ENCODE measurements at places on chromosomes 5 and 9.

- H3K27ac ChIP-seq: no peak overlapping the region
- H3K27me3 ChIP-seq: no peaks in the 10 kb centered on the region
- H3K4me3 ChIP-seq: peak overlapping the region; percentile 88
- peak; percentile 56 for DNase-seq
- no peaks in the 10 kb centered on the region for H3K36me3 ChIP-seq
Measured at GRCh38 chr9:123929177-123929869, 603 bp downstream of the DENND1A start.

DNA sequence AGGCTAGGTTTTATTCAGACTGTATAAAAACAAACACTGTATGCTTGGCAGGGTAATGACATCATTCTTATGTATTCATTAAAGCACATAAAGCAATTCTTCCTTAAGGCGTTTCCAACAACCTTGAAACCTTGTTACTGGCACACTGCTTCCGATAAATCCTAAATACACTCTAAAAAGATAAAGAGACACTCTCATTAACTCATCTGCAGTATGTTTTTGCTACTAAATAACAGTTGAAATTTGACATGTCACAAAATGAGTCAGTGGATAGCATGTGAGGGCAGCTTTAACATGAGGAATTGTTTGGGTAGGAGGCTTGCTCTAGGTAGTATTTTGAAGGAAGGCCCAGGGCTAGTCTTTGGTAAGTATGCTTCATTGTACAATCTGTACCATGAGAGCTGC, 13.7 kb downstream of the YIPF5 start:
- H3K27ac ChIP-seq: no peak overlapping the region
- no peak for DNase-seq
- no peaks in the 10 kb centered on the region for H3K27me3 ChIP-seq
- H3K4me3 ChIP-seq: no peak overlapping the region
- peaks cover 41% of the 10 kb centered on the region for H3K36me3 ChIP-seq
- no peaks in the 10 kb centered on the region for H3K4me1 ChIP-seq

- H3K4me3 ChIP-seq: no peak overlapping the region
- H3K36me3 ChIP-seq: no peaks in the 10 kb centered on the region
- no peaks in the 10 kb centered on the region for H3K27me3 ChIP-seq
- no peaks in the 10 kb centered on the region for H3K4me1 ChIP-seq
- DNase-seq: no peak
Measured at GRCh38 chr5:8829323-8830029, 716.4 kb downstream of the SEMA5A start.

DNA sequence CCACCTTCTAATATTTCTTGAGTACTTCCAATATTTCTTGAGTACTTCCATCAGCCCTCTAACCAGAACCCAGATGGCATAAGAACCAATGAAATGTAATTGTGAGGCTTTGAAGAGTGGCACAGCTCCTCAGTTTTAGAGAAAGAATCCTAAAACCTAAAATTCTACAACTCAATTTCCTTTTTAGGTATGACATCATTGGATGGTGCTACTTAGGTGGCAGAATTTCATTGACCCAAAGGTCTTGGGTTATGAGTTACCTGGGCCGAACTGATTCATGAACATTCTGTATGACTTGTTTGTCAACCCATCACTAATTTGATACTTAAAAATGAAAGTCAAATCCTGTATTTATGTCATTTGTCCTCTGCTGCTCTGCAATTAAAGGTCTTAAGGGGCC, 13.1 kb downstream of the HMGCS1 start:
- H3K27me3 ChIP-seq: no peaks in the 10 kb centered on the region
- no peak overlapping the region for H3K4me3 ChIP-seq
- H3K4me1 ChIP-seq: no peaks in the 10 kb centered on the region
- H3K27ac ChIP-seq: no peak overlapping the region

GRCh38 chr9:120080849-120081248, 499.1 kb downstream of the CDK5RAP2 start:
- H3K4me1 ChIP-seq: no peaks in the 10 kb centered on the region
- H3K4me3 ChIP-seq: no peak overlapping the region
- no peaks in the 10 kb centered on the region for H3K27me3 ChIP-seq
- H3K27ac ChIP-seq: no peak overlapping the region

DNA sequence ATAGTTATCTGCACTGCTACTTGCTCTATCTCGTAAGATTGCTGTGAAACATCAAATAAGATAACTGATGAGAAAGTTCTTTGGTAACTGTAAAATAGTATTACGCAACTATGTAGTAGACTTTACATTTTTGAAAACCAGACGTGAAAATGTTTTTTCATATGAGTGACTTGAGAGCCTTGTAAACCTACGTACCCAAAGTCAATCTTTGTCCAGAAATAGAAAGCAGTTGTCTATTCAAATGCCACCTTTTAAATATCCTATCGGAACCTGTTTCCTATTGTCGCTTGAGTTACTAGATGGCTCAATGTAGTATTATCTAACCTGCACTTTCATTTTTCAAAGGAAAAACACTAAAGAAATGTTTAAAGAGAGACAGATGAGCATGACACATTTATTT, 1.6 kb downstream of the FNIP1 start:
- no peaks in the 10 kb centered on the region for H3K4me1 ChIP-seq
- H3K36me3 ChIP-seq: no peaks in the 10 kb centered on the region

GRCh38 chr5:128684961-128685360, 146.9 kb upstream of the FBN2 start:
- H3K4me3 ChIP-seq: no peak overlapping the region
- no peak overlapping the region for H3K27ac ChIP-seq
- no peak for DNase-seq
- no peaks in the 10 kb centered on the region for H3K27me3 ChIP-seq
- no peaks in the 10 kb centered on the region for H3K36me3 ChIP-seq

GRCh38 chr5:173514661-173515060, 101.8 kb downstream of the BOD1 start:
- no peaks in the 10 kb centered on the region for H3K4me1 ChIP-seq
- H3K4me3 ChIP-seq: no peak overlapping the region
- no peaks in the 10 kb centered on the region for H3K36me3 ChIP-seq
- no peak for DNase-seq
- no peak overlapping the region for H3K27ac ChIP-seq

DNA sequence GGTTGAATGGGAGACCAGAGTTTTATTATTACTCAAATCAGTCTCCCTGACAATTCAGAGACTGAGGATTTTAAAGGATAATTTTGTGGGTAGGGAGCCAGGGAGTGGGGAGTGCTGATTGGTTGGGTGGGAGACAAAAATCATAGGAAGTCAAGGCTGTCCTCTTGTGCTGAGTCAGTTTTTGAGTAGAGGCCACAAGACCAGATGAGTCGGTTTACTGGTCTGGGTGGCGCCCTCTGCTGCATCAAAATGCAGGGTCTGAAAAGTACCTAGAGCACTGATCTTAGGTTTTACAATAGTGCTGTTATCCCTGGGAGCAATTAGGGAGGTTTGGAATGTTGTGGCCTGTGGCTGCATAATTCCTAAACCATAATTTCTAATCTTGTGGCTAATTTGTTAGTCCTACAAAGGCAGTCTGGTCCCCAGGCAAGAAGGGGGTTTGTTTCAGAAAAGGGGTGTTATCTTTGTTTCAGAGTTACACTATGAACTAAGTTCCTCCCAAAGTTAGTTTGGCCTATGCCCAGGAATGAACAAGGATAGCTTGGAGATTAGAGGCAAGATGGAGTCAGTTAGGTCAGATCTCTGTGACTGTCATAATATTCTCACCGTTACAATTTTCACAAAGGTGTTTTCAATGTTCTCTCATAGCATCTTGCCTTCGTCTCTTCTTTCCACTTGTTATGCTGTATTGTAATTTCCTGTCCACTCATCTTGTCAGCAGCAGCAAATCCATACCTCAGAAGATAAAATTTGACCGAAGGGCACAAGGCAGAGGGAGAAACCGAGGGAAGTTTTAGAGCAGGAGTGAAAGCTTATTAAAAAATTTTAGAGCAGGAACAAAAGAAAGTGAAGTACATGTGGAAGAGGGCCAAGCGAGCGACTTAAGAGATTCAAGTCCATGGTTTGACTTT, 59.2 kb upstream of the CLINT1 start:
- H3K36me3 ChIP-seq: no peaks in the 10 kb centered on the region
- no peak overlapping the region for H3K27ac ChIP-seq
- H3K4me1 ChIP-seq: peaks cover 14% of the 10 kb centered on the region
- H3K4me3 ChIP-seq: no peak overlapping the region
- DNase-seq: peak; percentile 93

DNA sequence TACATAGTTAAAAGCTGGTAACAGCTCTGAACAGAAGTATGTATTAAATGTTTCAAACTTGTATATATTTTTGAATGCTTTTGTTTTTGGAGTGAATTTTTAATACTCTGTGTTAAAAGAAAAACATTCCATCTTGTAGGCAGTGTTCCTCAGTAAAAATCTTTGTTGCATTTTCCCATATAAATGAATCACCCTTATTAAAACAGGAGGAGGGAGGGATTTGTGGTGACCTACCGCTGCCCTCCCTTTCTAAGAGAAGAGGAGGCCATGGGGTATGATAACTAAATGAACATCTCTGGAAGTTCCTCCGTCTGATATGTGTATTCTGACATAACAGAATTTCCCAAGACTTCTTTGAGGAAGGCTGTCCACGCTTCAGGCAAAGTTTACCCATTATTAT, 53.4 kb downstream of the INIP start:
- H3K27ac ChIP-seq: no peak overlapping the region
- no peak overlapping the region for H3K4me3 ChIP-seq
- no peaks in the 10 kb centered on the region for H3K4me1 ChIP-seq
- H3K36me3 ChIP-seq: peaks cover 11% of the 10 kb centered on the region
- no peaks in the 10 kb centered on the region for H3K27me3 ChIP-seq

DNA sequence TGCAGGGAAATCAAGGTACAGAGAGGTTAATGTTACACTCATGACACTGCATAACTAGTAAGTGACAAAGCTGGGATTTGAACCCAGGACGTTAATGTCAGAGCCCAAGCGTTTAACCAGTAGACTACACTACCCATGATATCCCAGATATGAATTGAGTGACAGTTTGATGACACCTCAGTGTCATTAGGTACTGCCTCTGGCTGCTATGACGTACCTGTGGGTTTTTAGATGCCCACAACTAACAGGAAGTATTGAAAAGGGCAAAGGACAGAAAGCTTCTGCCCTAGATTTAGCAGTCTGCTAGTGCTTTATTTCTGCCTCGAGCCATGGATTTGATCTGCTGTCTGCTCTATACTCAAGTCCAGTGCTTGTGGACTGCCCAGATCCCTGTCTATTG, 56.2 kb downstream of the GLRA1 start:
- no peaks in the 10 kb centered on the region for H3K36me3 ChIP-seq
- H3K4me3 ChIP-seq: no peak overlapping the region
- no peak for DNase-seq
- H3K4me1 ChIP-seq: peaks cover 5% of the 10 kb centered on the region

- no peak overlapping the region for H3K4me3 ChIP-seq
- no peaks in the 10 kb centered on the region for H3K4me1 ChIP-seq
- no peak overlapping the region for H3K27ac ChIP-seq
- no peaks in the 10 kb centered on the region for H3K27me3 ChIP-seq
- no peaks in the 10 kb centered on the region for H3K36me3 ChIP-seq
Measured at GRCh38 chr5:139872851-139873794, 77.5 kb downstream of the PSD2 start.

- H3K4me3 ChIP-seq: no peak overlapping the region
- no peaks in the 10 kb centered on the region for H3K4me1 ChIP-seq
- DNase-seq: no peak
- H3K27me3 ChIP-seq: no peaks in the 10 kb centered on the region
- H3K36me3 ChIP-seq: peaks cover 95% of the 10 kb centered on the region
- peak overlapping the region; percentile 69 for H3K27ac ChIP-seq
Measured at GRCh38 chr9:131436376-131436775, 42.5 kb downstream of the PRRC2B start.

DNA sequence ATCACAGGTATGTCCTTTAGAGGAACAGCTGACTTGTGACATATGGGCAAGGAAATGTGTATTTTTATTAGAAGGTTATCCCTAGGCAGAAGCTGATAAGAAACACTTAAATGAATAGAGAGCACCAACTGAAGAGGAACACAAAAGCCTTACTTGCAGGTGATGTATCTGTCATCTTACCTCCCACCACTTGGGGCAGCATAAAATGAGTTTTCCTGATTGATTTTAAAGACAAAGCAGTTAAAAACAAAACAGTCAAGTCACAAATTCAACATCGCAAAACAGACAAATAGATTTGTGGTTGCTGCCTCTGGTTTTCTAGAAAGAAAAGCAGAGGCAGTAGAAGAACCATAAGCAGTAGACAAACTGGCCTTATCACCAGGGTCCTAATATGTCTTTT, 302.4 kb upstream of the ZNF462 start:
- H3K27ac ChIP-seq: no peak overlapping the region
- H3K27me3 ChIP-seq: no peaks in the 10 kb centered on the region
- no peaks in the 10 kb centered on the region for H3K36me3 ChIP-seq
- DNase-seq: no peak
- no peaks in the 10 kb centered on the region for H3K4me1 ChIP-seq

DNA sequence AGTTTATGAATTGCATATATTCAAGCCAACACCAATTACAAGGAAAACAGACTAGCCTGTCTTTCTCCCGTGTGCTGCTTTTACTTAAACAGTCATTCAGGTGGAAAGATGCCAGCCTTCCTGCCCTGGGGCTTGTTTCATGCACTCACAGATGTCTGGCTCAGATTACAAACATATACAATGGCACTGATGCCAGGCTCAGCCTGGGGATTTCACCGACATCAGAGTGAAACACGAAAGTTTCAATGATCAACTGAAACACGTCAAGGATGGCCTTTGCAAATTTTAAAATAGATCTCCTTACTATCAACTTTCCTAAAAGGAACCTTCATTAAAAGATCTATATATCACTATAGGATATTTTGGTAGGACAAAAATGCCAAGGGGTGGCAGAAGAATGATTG, 1576.5 kb downstream of the EFNA5 start:
- DNase-seq: no peak
- no peak overlapping the region for H3K4me3 ChIP-seq
- H3K4me1 ChIP-seq: peaks cover 3% of the 10 kb centered on the region
- H3K27me3 ChIP-seq: no peaks in the 10 kb centered on the region
- H3K36me3 ChIP-seq: no peaks in the 10 kb centered on the region
- no peak overlapping the region for H3K27ac ChIP-seq

DNA sequence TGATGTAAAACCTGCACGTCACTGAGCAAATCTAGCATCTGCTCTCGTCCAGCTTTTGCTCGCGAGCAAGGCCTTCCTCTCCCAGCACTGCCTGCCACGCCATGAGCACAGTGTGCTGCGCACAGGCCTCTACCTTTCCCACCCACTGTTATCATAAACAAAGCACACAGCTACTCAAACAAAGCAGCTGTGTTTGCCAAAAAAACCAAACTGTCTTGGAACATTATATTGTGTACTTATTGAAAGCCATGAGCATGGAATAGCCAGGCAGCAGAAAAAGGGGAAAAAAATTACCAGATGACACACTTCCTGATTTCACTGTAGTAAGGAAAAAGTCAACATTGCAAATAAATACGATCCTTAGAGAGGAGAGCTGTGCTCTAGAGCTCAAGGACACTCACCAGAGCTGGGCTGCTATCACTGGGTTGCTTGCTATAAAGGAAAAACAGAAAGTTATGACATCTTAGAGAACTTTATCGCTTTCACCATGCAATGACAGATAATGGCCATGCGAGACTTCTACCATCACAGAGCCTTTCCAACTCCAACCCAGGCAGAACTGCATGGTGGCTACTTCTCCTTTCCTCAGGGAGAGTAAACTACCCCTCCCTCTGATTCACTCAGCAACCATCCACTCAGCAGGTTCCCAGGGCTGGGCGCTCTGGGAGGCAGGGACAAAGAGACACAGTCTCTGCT, 69.6 kb downstream of the EPB41L4B start:
- H3K27ac ChIP-seq: no peak overlapping the region
- no peaks in the 10 kb centered on the region for H3K36me3 ChIP-seq
- no peaks in the 10 kb centered on the region for H3K27me3 ChIP-seq
- no peaks in the 10 kb centered on the region for H3K4me1 ChIP-seq
- DNase-seq: no peak

- H3K27ac ChIP-seq: peak overlapping the region; percentile 75
- peaks cover 10% of the 10 kb centered on the region for H3K27me3 ChIP-seq
- peaks cover 12% of the 10 kb centered on the region for H3K4me1 ChIP-seq
- H3K4me3 ChIP-seq: peak overlapping the region; percentile 5
- no peak for DNase-seq
Measured at GRCh38 chr5:31106278-31106677, 87.2 kb upstream of the CDH6 start.
